ENCODE measurements at places on chromosomes 13 and 19. TPM values are rescaled to one million over a fixed set of nuclear protein-coding genes. Genes with fewer than 3 reads are reported as not detected.

The CGB3 gene
- not detected for total RNA-seq

The ZNF850 gene
- 3.2 TPM for total RNA-seq

The ELOF1 gene
- total RNA-seq, result 74.2 TPM

The TPTE2 gene
- total RNA-seq, result not detected

The OR4F17 gene
- total RNA-seq, result not detected

The KLK14 gene
- 1.1 TPM for total RNA-seq

The FPR2 gene
- not detected for total RNA-seq

- peak; percentile 89 for DNase-seq
Observed at GRCh38 chr19:28633319-28634018, 579.5 kb downstream of the UQCRFS1 start.

DNA sequence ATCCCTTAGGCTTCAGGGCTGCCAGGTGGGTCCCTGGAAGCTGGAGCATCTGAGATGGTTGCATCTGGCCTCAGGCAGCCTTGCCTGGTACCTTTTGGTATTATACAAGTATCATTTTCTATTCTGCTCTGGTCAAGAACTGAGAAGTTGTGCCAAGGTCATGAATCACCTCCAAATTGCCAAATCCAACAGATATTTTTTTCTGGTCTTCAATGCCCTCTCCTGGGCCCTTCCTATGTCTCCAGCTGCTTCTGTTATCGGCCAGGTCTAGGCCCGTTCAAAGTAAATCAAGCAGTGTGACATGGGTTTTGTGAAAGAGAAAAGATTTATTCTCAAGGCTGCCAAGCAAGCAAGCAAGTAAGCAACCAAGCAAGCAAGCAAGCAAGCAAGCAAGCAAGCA is 271.1 kb upstream of the MAB21L1 start:
- no peak for DNase-seq

- no peak for DNase-seq
Observed at GRCh38 chr13:23771552-23771951, 117.6 kb downstream of the MIPEP start.

GRCh38 chr19:3253270-3253669 is 28.8 kb downstream of the CELF5 start:
- DNase-seq, result no peak

DNA sequence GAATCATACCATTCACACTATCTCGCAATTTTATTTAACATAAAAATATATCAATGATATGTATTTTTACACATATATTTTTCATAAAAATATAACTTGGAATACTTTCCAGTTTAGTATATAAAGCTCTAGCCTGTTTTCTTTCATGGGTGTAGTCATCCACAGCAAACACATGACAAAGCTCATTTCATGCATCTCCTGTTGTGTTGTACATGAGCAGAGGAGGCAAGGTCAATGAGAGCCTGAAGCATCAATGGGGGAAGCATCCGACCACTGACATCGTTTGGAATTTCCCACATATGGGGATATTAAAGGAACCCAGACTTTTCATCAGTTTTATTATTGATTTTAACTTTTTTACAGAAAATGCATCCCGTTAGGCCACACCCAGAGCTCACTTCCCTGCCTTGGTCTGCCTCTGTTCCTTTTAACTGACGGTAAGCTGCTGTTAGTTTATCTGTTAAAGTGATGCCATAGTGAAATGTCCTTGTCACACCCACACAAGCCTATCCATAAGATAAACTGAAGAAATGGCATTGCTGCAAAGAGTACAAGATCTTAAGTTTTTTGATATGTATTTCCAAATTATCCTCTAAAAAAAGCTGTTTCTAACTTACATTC is 44.0 kb downstream of the MIPEP start:
- DNase-seq, result no peak

GRCh38 chr13:113748862-113749451 is 10.1 kb upstream of the TMEM255B start:
- DNase-seq, result no peak

DNA sequence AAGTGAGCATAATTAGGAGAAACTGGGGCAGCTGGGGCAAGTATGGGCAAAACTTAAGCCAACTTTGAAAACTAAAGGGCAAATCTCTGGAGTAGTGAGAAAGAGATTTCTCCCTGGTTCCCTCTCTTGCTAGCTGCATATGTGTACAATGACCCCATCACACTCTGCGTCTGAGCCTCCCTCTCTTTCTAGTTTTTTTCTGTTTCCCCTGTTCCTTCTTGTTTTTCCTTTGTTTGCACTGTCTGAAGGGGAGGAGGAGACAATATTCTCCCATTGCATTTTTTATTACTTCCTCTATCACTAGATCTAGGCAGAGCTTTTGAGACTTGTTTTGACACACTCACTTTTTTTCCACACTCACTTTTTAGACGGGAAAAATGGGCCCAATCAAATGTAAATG is 11.2 kb upstream of the CLDN10 start:
- DNase-seq, result no peak

GRCh38 chr13:61413572-61414535 is 1.8 kb downstream of the PCDH20 start:
- DNase-seq, result no peak

DNA sequence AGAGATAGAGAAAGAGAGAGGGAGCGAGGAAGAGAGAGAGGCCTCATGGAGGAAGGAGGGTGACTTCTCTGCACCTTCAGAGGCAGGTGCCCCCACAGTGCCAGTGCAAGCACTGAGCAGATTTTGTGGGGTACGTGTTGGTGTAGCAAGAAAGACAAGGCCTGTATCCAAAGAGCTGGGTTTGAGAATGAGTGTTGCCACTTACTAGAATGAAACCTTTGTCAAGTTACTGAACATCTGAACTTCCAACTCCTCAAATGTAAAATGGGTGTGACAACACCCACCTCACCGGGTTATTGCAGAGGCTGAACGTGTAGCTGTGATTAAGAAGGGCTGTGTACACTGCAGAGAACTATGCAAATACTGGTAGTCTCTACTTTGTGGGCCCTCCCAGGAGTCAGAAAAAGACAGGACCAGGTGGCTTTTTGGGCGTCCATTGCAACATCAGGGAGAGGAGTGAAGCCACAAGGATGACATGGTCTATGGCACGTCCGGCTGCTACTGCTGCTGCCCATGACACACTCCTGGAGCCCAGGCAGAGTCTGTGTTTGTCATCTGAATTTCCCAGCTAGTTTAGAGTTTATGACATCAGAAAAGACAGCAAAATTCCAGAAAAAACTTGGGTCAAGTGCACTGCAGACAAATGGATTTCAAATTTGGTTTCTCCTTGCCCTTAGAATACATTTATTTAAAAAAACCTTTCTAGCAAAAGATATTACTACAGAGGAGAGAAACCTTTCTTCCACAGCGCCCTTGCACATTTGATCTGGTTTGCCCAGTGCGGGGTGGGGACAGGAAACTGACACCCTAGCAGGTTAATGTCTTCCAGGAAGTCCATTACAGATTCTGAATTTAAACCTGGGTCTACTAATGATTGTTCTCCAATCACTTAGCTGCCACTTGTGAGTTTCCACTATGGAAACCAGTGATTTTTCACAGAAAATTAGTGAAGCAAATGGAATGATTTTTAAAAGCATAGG is 54.0 kb upstream of the ATP12A start:
- DNase-seq, result peak; percentile 75

DNA sequence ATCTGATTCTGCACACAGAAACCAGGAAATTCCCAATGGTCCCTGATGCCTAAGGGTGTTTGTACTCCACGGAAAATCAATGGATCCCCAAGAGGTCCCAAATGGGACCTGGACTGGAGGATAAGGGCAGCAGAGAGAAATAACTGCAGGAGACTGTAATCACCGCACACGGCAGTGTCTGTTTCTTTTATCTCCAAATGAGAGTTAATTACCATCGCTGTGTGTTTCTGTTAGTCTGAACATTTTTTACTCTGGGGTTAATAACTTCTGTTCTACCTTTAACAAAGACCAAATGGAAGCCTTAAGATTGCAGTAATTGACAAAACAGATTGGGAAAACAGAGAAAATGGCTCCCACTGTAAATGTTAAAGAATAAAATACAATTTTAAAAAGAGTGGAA is 320.9 kb downstream of the DCLK1 start:
- no peak for DNase-seq

- DNase-seq, result no peak
Observed at GRCh38 chr13:110676595-110677587, 29.0 kb downstream of the CARS2 start.

DNA sequence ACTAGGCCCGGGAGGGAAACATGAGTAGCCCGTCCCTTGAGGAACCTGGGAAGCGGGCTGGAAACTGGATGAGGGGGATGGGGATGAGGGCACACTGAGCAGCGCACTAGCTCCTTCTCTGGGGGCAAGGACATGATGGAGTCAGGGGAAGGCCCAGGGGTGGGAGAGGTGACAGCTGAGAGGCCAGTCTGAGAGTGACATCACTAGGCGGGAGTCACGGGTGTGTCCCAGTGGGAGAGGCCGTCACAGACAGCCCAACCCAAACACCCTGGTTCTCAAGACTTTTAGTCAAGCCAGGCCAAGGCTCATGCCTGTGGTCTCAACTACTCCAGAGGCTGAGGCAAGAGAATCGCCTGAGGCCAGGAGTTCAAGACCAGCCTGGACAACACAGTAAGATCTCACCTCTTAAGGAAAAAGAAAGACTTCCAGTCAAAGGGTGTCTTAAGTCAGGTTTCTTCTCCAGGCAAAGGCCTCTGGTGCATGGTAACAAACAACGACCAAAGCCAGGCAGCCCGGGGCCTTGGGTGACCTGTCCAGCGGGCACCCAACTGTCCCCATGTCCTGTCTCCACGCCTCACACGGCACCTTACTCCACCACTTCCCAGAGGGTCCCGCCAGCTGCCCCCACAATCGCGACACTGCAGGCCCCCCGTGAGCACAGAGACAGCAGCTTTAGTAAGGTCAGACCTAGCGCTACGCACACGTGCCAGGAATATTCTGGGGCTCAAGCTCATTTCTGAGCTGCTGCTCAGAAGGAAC is 25.5 kb upstream of the TIMM44 start:
- DNase-seq, result no peak

DNA sequence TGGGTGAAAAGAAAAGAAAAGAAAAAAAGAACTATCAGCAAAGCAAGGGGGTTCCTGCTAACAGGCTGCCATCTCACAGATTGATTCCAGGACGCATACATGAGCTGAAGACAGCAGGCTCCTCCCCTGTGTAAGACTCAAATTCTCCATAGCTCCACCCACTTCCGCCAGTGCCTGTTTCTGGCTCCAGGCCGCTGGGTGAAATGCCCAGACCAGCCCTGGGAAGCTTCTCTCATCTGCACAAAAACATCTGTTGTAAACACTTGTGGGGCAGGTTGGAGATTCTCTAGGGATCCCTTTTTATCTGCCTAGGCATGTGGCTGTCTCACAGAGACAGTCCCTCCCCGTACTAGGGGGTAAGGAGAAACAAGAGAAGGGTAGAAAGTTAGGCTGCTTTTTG is 1054.4 kb upstream of the SPRY2 start:
- DNase-seq, result no peak

GRCh38 chr13:26920614-26921355 is 160.2 kb upstream of the GPR12 start:
- DNase-seq, result no peak

- DNase-seq, result no peak
Observed at GRCh38 chr13:25971047-25971446, 80.8 kb downstream of the SHISA2 start.

DNA sequence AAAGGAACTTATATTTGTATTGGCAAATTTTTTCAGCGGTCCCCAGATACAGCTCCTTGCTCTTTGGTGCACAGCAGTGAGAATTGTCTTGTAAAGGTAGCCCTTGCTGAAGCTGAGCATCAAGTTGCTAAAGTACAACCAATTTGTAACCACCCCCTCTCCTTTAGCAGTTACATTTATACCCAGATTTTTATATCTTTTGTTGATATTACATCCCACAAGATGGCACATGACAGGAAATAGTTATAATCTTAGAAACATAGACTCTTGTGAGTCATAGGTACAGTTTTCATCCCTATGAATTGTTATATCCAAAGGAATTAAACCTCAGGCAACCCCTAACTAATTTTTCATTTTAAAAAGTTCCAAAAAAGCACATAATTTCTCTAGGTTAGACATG is 523.0 kb upstream of the SLITRK1 start:
- DNase-seq, result no peak

GRCh38 chr13:99558570-99559180 is 57.4 kb downstream of the TM9SF2 start:
- no peak for DNase-seq

DNA sequence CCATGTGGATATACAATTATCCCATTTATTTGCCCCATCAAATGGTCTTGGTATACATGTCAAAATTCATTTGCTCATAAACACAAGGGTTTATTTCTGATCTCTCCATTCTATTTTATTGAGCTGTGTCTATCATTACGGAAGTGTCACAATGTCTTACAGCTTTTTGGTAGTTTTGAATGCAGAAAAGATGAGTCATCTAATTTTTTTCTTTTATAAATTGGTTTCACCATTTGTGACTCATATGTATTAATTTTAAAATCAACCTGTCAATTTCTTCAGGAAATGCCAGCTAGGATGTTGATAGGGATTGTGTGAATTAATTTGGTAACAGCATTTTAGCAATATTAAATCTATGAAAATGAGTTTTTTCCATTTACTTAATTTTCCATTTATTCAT is 2549.4 kb downstream of the PCDH9 start:
- no peak for DNase-seq
